ENCODE measurements at places on chromosomes 4 and X. TPM values are rescaled to one million over a fixed set of nuclear protein-coding genes. Genes with fewer than 3 reads are reported as not detected.

The P2RY10 gene
- not detected for total RNA-seq

The EFHC2 gene
- 1.8 TPM for total RNA-seq

The DDIT4L gene
- total RNA-seq: 2.6 TPM

The HSFX2 gene
- total RNA-seq: not detected

The CXCL1 gene
- total RNA-seq: 2.7 TPM

Data from progenitor cell of endocrine pancreas (in vitro differentiated cells).